Cerebellar nuclear complex (tissue), 1 donor: ENCODE measurements at places on chromosomes 6 and 20.

- no peak for DNase-seq
Measured at GRCh38 chr20:46811224-46812084, 83.2 kb upstream of the EYA2 start.

- no peak for DNase-seq
Measured at GRCh38 chr20:19890445-19891051, 126.6 kb upstream of the NAA20 start.

GRCh38 chr6:169991913-169992312 lies 240.5 kb downstream of the ERMARD start:
- no peak for DNase-seq

DNA sequence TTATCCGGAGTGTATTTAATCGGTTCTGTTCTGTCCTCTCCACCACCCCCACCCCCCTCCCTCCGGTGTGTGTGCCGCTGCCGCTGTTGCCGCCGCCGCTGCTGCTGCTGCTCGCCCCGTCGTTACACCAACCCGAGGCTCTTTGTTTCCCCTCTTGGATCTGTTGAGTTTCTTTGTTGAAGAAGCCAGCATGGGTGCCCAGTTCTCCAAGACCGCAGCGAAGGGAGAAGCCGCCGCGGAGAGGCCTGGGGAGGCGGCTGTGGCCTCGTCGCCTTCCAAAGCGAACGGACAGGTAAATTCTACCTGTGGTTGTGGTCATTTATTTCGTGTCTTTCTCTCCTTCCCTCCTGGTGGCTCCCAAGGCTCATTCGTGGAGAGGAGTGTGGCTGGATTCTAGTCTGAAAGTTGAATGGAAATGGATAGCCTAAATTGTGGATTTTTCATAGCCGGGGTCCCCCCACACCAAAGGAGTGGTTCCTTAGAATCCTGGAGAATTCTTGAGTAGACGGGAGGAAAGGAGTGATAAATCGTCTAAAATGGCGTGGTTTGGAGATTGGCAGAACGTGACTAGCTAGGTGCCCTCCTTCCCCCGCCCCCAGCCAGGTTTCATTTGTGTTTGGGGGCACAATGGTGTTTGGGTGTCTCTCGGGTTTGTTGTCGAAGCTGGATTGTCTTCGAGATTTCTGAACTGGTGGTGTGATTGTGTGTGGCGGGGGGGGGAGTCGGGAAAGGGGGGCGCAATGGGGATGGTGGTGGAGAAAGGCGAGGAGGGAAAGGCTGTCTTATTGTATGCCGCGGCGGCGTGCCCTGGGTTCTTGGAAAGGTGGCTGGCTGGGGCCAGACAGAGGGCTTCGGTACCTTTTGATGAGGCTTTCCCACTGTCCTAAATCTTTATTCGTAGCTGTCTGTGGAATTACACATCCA lies 673 bp downstream of the MARCKS start:
- no peak for DNase-seq
